ENCODE measurements at places on chromosomes 2 and 18. TPM values are rescaled to one million over a fixed set of nuclear protein-coding genes. Genes with fewer than 3 reads are reported as not detected.

TSGA10 gene
- total RNA-seq = 4.2 TPM

FAP gene
- not detected for total RNA-seq

LONRF2 gene
- total RNA-seq = not detected

TMEFF2 gene
- total RNA-seq = 0.10 TPM

TUBA4A gene
- 18.7 TPM for total RNA-seq

ABCG8 gene
- not detected for total RNA-seq

MAP3K19 gene
- not detected for total RNA-seq

C1QL2 gene
- not detected for total RNA-seq
